Thoracic aorta endothelial cell (primary cell): ENCODE measurements at places on chromosomes 5 and 9. TPM values are rescaled to one million over a fixed set of nuclear protein-coding genes. Genes with fewer than 3 reads are reported as not detected.

FOXD4L5 gene
- 0.07 TPM in 1 of 2 replicates, not detected in the other for total RNA-seq

ZFP37 gene
- total RNA-seq = 1.1 and 1.6 TPM in 2 replicates

IRX2 gene
- not detected in 2 replicates for total RNA-seq

DIPK1B gene
- total RNA-seq = 121 and 158 TPM in 2 replicates

EQTN gene
- total RNA-seq = not detected in 2 replicates

F2RL1 gene
- 21.8 and 78.1 TPM in 2 replicates for total RNA-seq

PTBP3 gene
- total RNA-seq = 78.1 and 112 TPM in 2 replicates
